Activated T-cell treated with anti-CD3 and anti-CD28 coated beads for 1 hour (primary cell): ENCODE measurements at places on chromosomes 16 and 17.

DNA sequence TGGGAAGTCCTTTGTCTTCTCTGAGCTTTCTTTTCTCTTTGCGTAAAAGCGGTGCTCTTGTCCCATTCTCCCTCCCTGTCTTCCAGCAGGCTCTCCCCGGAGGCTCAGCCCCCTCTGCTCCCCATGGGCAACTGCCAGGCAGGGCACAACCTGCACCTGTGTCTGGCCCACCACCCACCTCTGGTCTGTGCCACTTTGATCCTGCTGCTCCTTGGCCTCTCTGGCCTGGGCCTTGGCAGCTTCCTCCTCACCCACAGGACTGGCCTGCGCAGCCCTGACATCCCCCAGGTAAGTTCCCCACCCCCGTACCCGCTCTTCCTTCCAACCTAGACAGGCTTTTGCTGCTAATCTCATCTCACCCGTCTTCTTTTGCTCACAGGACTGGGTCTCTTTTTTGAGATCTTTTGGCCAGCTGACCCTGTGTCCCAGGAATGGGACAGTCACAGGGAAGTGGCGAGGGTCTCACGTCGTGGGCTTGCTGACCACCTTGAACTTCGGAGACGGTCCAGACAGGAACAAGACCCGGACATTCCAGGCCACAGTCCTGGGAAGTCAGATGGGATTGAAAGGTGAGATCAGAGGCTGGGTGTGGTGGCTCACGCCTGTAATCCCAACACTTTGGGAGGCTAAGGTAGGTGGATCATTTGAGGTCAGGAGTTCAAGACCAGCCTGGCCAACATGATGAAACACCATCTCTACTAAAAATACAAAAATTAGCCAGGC is 1.3 kb downstream of the TMEM219 start:
- DNase-seq = no peak

- DNase-seq = no peak
These were observed 7.3 kb downstream of the C16orf54 start for GRCh38 chr16:29738514-29738913.

GRCh38 chr17:59756236-59756818 is 48.9 kb downstream of the VMP1 start:
- no peak for DNase-seq

GRCh38 chr17:46821482-46822387 is 3.2 kb upstream of the WNT3 start:
- DNase-seq = no peak

- no peak for DNase-seq
These were observed 114.1 kb downstream of the ADCY9 start for GRCh38 chr16:4002121-4002520.

DNA sequence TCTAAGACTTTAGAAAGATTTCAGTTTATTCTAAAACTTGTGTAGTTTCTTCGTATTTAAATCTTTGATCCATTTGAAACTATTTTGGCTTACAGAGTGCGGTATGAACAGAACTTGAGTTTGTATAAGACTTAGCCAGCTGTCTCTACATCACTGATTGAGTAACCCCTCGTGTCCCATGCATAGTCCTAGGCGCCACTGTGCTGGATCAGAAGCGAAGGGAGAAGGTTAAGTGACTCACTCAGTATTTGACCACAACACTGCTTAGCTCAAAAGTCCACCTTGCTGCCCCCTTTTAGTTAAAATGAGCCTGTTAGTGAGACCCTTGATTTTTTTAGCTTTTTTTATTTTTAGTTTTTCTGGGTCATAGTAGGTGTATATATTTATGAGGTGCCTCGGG is 28.4 kb downstream of the CD300LB start:
- DNase-seq = no peak

DNA sequence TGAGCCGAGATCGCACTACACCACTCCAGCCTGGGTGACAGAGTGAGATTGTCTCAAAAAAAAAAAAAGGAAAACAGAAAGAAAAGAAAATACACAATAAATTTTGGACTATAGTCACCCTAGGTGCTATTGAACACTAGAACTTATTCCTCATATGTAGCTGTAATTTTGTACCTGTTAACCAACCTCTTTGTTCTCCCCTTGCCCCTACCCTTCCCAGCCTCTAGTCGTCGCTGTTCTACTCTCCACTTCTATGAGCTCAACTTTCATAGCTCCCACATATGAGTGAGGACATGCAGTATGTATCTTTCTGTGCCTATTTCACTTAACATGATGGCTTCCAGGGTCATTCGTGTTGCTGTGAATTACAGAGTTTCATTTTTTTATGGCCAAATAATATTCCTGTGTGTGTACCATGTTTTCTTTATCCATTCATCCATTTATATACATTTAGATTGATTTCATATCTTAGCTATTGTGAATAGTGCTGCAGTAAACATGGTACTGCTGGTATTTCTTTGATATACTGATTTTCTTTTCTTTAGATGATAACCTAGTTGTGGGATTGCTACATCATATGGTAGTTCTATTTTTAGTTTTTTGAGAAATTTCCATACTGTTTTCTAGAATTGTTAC is 28.3 kb downstream of the VPS35L start:
- DNase-seq = no peak

GRCh38 chr17:76384222-76384986 is at the start of gene SPHK1:
Gene SPHK1 (plus strand): TSS chr17:76384609. CDS start chr17:76385645, 1,036 bp downstream.
- peak; percentile 49 for DNase-seq

GRCh38 chr16:89409161-89409711 is 81.1 kb downstream of the ANKRD11 start:
- peak; percentile 39 for DNase-seq

GRCh38 chr17:50201276-50201854 is at the start of gene COL1A1:
Gene COL1A1 (minus strand): TSS chr17:50201631. CDS start chr17:50201513, 118 bp downstream.
- no peak for DNase-seq

GRCh38 chr17:50938821-50939541 is 72.8 kb upstream of the TOB1 start:
- no peak for DNase-seq

GRCh38 chr17:60630352-60630751 is 30.4 kb downstream of the PPM1D start:
- no peak for DNase-seq

DNA sequence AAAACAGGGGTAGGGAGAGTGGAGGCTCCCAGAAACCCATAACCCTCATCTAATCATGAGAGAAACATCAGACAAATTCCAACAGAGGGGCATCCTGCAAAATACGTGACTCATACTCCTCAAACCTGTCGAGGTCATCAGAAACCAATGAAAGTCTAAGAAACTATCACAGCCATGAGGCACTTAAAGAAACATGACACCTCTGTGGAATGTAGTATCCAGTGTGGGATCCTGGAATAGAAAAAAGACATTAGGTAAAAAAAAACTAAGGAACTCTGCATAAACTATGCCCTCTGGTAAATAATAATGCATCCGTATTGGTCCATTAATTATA is 16.4 kb downstream of the CDH5 start:
- no peak for DNase-seq

- no peak for DNase-seq
These were observed 257.3 kb downstream of the RBFOX3 start for GRCh38 chr17:79353548-79353947.

DNA sequence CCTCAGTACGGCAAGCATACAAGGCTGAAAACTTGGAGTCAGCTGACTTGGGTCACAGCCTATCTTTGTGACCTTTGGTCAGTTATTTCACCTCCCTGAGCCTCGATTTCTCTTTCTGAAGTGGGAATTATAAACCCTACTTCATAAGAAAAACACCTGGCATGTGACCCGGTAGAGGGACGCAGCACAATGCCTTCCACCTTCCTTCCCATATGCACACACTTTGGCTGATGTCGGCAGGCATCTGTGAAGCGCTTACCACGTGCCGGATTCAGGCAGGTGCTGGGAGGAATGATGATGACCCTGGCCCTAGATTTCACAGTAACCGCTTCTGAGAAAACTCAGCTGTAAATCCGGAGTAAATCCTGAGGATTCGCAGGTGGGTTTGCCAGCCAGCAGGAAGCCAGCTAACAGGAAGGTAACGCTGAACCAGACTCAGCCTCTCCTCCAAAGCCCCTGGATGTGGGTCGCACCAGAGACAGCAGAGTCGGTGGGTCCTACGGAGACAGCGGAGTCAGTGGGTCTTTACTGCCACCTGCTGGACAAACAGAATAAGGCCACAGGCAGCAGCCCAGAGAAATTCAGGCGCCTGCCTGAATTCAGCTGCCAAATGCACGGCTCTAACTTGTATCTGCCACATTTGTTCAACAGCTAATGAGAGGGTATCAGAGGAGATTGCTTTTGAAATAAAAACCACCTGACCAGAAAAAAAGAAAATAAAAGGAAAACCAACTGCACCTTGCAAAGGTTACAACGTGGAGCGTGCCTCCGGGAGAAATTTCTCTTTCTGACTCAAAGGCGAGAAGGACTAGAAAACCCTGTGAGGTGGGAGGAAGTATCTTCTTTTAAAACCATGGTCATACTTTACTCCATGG is 16.6 kb downstream of the COPRS start:
- DNase-seq = peak; percentile 45

DNA sequence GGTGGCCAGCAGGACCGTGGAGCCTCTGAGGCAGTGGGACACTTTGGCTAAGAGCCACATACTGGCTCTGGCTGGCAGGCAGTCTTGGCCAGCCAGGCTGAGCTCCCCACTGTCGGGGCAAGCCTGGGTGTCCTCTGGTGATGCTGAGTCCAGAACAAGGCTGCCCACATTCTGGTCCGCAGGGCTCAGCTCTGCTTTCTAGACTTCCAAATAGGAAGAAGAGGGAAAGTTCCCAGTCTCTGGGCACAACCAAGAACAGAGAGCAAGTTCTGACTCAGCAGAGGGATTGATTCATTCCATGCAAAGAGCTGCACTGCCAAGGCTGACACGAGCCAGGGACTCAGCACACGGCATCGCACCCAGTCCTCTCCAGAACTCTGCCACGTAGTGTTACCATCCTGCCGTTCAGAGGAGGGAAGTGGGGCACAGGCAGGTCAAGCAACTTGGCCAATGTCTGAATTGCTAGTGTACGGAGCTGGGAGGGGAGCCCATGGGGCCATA is 58.9 kb downstream of the NOS2 start:
- no peak for DNase-seq

DNA sequence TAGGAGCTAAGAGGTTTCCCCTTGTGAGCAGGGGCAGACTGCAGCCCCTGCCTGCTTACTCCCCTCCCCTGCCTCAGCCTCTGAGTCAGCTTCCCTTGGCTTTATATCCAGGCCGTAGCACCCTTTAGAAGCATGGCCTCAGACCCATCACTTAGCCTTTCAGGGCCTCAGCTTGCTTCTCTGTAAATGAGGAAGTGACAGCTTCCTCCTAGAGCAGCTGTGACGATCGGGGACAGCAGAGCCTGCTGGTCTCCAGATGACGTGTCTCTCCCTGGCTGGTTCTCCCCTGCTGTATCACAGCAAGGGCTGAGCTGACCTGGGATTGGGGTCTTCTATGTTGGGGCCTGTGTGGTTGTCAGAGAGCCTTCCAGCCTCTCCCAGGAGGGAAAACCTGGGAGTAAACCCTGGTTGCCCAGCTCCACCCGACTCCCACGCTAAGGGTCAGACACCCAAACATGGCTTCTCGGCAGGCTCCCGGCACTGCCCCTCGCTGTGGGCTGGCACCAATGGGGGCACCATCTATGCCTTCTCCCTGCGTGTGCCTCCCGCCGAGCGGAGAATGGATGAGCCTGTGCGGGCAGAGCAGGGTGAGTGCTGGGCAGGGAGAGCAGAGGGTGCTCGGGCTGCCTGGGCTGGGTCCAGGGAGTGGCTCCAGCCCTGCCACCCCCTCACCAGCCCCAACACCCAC is 16.3 kb upstream of the MYO15B start:
- DNase-seq = no peak

- no peak for DNase-seq
These were observed 2.7 kb downstream of the CYBC1 start for GRCh38 chr17:82447876-82448275.

DNA sequence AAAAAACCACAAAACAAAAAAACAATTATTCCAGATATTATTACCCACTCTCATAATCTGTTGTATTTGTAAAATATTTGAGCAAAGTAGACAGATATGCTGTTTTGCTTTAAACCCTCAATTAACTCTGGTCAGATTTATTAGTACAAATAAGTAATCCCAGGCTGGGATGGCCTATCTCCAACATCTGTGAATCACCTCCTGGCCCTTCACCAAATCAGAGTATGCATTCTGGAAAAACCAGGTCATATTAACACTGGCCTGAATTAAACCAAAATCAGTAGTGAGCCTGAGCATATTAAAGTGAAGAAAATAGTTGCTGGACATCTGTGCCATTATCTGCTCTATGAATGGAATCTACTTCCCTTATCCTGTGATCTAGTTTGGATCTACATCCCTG is 41.0 kb downstream of the STAT3 start:
- DNase-seq = no peak

- no peak for DNase-seq
These were observed 37.9 kb downstream of the CMIP start for GRCh38 chr16:81482329-81483063.

DNA sequence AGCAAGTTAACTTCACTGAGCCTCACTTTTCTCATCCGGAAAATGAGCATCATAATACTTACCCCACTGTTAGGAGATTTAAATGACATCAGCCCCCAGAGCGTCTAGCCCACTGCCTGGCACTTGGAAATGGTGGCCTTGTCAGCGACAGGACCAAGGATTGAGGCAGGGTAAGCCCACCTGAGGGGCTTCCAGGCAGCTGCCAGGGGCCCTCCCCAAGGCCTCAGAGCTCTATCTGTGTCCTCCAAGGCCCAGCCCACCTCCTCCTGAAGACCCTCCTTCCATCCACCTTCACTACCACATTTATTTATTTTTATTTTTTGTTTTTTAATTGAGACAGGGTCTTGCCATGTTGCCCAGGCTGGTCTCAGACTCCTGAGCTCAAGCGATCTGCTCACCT is 13.8 kb downstream of the PITPNM3 start:
- DNase-seq = no peak

DNA sequence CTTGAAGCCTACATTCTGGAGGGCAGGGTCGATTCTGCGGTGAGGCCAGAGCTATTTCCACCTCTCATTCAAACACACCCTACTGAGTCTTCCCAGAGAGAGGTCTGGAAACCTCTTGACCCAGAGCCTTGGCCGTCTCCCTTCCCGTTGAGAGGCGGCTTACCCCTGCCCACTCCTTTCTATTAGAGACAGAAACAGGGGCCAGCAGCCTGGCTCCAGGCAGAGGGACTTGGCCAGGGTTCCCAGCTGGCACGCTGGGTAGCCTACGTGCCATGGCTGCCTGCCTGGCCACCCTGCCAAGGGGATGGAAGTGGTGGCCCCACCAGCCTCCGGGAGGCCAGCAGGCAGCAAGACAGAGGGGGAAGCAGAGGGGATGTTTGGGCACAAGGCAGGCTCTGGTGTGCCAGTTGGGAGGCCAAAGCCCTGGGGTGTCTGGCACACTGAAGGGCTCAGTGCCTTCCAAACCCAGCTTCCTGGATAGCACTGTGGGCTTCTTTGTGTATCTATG is 6.0 kb downstream of the STAC2 start:
- no peak for DNase-seq

DNA sequence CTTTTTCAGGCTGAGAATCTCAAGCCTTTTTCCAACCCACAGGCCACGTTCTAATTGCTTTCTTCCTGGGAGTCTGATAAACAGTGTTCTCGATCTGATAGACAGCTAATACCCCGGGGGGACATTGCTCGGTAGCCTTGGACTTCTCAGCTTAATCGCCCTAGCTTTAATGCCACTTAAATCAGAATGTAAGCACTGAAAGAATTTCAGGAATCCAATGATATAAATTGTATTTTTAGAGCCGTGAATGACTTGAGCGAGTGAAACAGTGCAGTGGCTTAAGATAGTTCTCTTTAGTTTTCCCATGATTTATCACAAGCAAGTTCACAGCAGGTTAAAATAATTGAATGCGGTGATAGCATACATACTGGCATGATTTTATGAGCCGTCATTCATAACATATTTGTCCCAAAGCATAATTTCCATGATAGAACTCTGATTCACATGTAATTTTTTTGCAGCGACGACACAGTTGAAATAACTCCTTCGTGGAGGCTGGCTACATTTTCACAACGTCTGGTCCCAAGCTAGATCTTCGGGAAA is 116.1 kb upstream of the MYOCD start:
- no peak for DNase-seq
